ENCODE measurements at places on chromosomes 11 and 22. TPM values are rescaled to one million over a fixed set of nuclear protein-coding genes. Genes with fewer than 3 reads are reported as not detected.

DNA sequence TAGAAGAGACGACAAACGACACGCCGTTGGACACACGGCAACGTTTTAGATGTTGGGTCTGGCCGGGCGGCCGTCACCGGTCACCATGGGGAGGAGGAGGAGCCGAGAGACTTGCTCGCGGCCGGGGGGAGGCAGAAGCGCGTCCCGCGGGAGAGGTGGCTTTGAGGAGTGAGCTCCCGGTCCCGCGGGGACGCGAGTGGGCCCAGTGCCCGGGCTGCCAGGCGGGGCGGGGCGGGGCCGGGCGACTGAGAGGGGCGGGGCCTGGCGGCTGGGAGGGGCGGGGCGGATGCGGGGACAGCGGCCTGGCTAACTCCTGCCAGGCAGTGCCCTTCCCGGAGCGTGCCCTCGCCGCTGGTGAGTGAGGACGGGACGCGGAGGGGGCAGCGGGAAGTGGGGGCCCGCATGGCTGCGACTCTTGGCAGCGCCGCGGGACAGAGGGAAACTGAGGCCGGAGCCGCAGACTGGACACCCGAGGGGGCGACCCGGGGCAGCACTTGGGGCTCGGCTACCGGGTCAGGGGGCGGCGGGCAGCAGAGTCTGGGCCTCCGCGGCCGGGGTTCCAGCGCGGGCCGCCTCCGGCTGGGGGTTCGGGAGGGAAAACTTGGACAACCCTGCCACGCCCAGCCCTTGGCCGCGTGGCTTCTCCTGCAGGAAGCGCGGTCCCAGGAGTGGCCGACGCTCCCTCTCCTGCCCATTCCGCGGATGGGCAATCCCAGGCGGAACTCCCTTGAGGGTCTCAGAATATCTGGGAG, at the start of gene TSPO:
Gene TSPO (plus strand): TSS at position 309 of the 752 bp plus-strand sequence. CDS start 7,680 bp downstream, outside the sequence.
- peak; percentile 79 for DNase-seq

- DNase-seq, result no peak
These were observed 11.9 kb downstream of the CTR9 start for GRCh38 chr11:10762913-10763421.

DNA sequence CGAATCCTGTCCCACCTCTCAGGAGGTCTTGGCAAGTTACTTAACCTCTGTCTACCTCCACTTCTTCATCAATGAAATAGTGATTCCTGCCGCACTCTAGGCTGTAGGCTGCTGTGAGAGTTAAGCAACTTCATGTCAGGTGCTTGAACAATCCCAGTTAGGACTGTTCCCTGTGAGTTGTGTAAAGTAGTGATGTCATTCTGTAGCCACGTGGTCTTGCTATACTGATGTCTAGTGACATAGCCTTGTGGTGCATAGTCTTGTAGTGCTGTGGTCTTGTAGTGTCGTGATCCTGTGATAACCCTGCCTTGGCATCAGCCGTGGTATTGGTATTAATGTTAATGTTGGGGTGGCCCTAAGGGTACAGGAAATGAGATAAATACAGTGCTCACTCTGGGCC, 30.3 kb upstream of the PRR5 start:
- no peak for DNase-seq

DNA sequence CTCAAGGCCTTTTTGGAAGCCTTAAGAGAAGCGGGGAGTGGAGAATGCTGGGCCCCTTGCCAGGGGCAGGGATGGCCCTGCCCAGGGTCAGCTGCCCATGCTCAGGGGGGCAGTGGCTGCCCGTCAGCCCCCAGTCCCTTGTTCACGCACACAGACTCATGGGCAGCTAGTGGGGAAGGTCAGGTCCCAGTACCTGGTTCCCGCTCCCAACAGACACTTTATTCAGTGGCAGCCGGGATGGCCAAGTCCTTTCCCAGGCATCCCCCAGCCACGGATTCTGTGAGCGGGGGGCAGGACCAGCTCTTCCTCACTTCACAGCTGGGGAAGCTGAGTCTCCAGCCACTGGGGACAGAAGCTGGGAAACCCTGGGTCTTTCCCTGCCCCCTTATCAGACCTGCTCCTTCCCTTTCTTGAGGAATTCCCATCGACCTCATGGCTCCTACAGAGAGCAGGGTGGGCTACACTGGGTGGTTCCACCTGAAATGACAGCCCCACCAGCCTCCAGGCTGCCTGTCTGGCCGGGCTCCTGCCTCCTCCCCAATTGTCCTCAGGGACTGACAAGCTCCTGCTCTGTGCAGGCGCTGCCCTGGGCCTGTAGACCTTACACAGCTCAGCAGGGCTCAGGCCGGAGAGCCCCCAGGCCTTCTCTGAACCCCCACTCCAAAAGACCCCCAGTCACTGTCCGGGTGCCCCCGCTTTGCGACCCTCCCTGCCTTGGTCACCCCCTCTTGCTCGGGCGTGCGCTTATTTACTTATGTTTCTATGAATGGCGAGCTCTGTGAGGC, 61.0 kb upstream of the FGF3 start:
- DNase-seq, result peak; percentile 11

- DNase-seq, result no peak
These were observed 5.5 kb upstream of the PATE1 start for GRCh38 chr11:125740617-125741016.

Gene MGAT3
- 7.0 TPM for total RNA-seq

Gene BDNF
- not detected for total RNA-seq

Gene NCF4
- 35.3 TPM for total RNA-seq

Measured in activated naive CD8-positive, alpha-beta T cell treated with anti-CD3 and anti-CD28 coated beads, Interleukin-2, amount 10 ng/mL, durations not matched to agents 7 days and 5 days (primary cell).